ENCODE measurements at places on chromosomes 6 and 20.

GRCh38 chr20:3166338-3166912, 6.8 kb upstream of the FASTKD5 start:
- no peak for DNase-seq

- no peak for DNase-seq
Measured at GRCh38 chr20:57676589-57677583, 32.9 kb downstream of the PMEPA1 start.

DNA sequence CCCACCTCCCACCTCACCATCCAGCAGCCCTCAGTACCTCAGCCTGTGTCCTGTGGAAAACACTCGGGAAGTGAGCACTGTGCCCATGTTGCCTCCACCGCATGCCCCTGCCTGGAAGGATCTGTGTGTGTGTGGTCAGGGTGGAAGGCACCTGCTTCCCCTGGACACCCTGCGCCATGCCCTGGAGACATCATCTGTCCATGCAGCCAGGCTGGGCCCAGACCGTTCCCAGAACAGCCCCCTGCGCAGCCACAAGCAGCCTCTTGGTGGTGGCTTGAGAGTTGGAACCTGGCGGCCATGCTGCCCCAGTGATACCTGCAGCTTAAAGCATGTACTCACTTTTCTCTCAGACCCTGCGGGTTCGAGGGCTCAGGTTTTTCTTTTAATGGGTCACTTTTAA, 34.9 kb upstream of the SLC22A1 start:
- no peak for DNase-seq

DNA sequence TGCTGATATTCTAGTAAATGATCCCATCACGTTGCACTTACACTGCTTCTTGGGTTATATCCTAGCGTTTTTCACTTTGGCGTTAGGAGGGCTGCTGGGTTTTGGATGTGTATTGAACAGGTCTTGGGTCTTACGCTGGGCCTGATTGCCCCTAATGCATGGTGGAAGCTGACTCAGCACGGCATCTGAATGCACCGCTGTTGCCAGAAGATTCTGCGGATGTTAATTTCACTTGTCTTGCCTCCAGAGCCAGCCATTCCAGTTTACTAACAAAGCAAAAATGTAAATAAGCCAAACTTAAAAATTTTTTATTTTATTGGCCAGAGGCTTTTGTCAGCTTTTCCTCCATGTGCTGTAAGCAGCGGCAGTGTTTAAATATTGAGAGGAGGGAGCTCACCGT, 233.5 kb downstream of the TMEM242 start:
- DNase-seq: no peak

DNA sequence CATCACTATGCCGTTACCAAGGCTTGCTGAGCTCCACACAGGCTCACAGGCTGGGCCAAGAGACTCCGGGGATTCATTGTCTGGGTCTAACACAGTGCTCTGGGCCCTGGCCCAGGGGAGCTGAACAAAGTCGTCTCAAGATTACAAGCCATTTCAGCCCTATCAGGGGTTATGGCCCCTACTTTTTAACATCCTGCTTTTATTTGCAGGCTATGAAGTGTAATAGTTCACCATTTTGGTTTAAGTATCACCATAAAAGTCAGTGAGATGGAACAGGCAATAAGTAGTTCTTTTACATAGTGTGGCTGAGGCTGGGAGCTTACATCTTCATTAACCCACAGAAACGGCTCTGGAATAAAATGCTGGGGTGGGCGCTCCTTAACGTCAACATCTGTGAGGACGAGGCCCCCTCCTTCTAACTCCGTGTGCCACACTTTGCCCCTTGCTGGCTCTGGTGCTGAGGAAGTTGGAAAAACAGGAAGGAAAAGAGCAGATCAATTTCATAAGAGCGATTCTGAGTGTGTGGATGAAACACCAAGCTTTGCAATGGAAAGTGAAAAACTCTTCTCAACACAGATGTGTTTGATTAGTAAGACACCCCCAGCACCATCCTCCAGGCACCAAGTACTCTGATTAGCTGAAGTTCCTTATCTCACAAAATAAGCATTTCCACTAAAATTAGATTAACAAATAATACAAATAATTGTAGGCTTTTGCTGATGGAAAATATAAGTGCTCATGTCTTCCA, 447.3 kb downstream of the MAFB start:
- DNase-seq: no peak

- DNase-seq: no peak
Measured at GRCh38 chr6:7633361-7633760, 43.4 kb downstream of the SNRNP48 start.

- DNase-seq: no peak
Measured at GRCh38 chr6:49632727-49633126, 3.9 kb downstream of the RHAG start.

- no peak for DNase-seq
Measured at GRCh38 chr20:34268851-34269636, 27.8 kb downstream of the ASIP start.

- DNase-seq: no peak
Measured at GRCh38 chr6:11414176-11414963, 123.2 kb upstream of the TMEM170B start.

- DNase-seq: no peak
Measured at GRCh38 chr6:170291271-170292110, 613 bp upstream of the DLL1 start.

DNA sequence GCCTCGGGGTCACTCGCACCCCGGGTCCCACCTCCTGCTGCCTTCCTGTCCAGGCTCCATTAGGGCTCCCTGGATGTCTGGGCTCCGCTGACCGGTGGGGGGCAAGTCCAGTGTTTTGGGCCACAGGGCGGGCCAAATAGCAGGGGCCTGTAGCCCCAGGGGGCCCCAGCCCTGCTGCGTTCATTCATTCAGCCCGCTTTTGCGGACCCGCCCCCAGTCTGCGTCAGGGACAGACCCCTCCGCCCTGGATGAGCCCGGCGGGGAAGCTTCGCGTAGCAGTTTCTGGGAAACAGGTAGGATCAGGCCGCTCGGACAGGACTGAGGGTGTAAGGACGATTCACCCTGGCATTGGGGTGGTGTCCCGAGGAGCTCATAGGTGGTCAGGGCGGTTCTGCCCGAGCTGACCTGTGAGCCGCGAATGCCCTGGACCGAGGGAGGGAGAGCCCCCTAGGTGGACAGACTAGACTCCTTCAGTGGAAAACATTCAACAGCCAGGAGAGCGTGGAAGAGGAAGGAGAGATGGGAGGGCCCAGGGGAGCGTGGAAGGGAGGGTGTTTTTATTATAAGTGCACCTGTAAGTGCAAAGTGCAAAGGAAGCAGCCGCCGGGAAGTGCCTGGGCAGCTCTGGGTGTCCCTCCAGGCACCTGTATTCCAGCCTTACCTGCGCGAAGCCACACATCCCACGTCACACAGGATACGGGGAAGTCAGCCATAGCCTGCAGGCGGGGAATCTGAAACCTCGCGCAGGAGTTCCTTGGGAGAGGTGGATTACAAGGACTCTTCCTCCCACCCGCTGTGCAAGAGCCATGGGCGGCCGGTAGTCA, 662 bp downstream of the ENTPD6 start:
- DNase-seq: no peak

- no peak for DNase-seq
Measured at GRCh38 chr20:31835554-31835953, 9.8 kb downstream of the FOXS1 start.

GRCh38 chr6:100105919-100106529, 112.0 kb upstream of the MCHR2 start:
- no peak for DNase-seq

DNA sequence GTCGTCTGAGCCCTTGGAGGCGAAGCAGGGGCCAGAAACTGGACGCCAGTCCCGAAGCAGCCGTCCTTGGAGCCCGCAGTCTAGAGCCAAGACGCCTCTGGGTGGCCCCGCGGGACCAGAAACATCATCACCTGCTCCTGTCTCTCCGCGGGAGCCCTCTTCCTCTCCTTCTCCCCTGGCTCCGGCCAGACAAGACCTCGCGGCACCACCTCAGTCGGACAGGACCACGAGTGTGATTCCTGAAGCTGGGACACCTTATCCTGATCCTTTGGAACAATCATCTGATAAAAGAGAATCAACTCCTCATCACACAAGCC, 416 bp downstream of the RSPH4A start:
- no peak for DNase-seq

- DNase-seq: no peak
Measured at GRCh38 chr20:53896041-53896440, 174.4 kb downstream of the BCAS1 start.

DNA sequence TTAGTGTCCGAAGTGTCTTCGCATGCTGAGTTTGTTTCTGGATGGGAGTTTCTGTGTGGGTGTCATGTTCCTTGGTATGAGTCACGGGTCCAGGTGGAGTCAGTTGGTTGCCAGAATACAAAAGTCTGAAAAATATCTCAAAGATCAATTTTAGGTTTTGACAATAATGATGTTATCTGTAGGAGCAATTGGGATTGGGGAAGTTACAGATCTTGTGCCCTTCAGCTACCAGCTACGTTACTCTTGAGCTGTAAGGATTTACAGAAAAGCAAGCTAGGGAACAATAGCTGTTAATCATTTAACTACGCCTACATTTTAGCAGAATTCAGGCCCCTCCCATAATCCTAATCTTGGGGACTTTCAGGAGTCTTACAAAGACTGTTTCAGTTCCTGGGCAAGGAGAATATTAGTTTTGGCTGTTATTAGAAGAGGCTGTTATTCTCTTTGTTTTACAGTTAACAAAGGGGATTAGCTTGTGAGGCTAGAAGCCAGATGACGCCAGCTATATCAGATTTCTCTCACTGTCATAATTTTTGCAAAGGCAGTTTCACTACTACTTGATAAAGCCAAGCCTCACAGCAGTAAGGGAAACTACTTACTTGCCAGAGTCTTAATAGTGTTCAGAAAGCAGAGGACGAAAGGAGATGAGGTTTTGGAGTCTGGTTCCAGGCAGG, 15.4 kb upstream of the SLC22A16 start:
- DNase-seq: no peak

- no peak for DNase-seq
Measured at GRCh38 chr6:128731249-128732165, 151.4 kb upstream of the LAMA2 start.

All from D721Med (cell line).